Activated CD8-positive, alpha-beta memory T cell treated with anti-CD3 and anti-CD28 coated beads for 1 hour (primary cell): ENCODE measurements at places on chromosomes 13 and 19.

DNA sequence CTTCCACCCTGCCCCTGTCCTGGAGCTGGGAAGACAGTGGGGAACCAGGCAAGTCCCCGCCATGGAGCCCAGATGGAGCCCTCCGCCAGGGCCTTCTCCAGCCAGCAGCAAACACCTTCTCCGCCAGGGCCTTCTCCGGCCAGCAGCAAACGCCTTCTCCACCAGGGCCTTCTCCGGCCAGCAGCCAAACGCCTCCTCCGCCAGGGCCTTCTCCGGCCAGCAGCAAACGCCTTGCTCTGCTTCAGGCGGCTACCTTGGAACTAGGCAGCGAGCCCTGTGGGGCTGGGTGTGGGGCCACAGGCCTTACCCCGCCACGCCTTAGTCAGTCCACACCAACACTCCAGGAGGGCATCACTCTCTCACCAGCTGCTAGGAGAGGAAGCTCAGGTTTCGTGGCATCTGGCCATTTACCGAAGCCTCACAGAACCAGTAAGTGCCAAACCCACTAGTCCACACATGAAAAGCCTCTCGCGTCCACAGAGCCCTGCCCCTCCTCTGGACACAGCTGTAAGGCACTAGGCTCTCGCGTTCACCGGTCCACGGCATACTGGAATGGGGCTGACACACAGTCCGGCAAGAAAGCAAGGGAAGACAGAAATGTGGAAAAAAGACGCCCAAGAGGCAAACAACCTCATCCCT lies 41.0 kb downstream of the MLLT1 start:
- DNase-seq = no peak

- no peak for DNase-seq
Measured at GRCh38 chr19:932648-933552, 7.1 kb downstream of the ARID3A start.

- DNase-seq = no peak
Measured at GRCh38 chr13:27455331-27455855, 5.0 kb upstream of the MTIF3 start.

- DNase-seq = no peak
Measured at GRCh38 chr13:46605076-46605824, 52.3 kb downstream of the LRCH1 start.

DNA sequence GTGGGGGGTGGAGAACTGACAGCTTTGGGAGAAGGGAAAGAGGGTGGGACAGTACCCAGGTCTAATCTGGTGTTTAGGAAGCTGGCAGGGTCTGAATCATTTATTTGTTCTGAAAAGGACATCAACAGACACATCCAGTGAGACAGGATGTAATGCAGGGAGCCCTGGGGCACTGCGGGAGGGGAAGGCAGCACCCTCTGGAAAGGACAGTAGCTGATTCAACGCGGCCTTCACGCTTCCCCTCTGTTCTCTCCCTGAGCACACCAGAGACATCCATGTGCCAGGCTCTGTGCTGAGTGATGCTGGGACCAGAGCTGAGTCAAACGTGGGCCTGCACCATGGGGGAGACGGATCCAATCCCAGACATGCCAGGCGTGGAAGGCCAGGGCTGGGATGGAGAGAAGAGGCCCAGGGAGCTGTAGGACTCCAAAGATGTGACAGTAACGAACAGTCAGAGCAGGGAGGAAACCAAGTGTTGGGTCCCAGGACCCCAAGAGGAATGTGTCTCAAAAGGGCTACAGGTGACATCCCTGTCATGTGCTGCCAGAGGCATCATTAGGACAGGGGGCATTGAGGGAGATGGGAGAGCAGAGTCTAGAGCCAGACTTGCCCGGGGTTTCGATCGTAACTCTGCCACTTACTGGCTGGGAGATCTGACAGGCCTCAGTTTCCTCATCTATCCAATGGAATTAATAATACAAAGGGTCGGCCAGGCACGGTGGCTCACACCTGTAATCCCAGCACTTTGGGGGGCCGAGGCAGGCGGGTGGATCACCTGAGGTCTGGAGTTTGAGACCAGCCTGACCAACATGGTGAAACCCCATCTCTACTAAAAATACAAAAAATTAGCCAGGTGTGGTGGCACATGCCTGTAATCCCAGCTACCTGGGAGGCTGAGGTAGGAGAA lies 1.7 kb downstream of the ETFB start:
- no peak for DNase-seq

GRCh38 chr13:95098916-95099315 lies 202.3 kb downstream of the ABCC4 start:
- DNase-seq = no peak

DNA sequence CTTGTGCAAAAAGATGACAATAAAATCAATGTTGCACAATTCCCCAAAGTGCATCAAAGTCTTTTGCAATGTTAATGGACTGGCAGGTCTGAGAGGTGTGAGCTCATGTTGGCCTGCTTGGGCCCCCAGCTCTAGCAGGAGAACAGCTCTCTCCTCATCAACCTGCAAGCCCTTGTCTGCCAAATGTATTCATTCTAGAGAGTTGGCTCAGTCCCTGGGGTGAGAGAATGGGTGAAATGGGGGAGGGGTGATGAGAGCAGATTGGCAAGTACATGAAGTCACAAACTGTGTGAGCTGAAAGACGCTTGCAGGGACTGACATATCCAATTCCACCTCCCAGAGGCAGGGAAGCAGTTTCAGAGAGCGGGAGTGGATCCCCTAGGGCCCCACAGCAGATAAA lies 465.1 kb upstream of the ZNF507 start:
- DNase-seq = no peak

DNA sequence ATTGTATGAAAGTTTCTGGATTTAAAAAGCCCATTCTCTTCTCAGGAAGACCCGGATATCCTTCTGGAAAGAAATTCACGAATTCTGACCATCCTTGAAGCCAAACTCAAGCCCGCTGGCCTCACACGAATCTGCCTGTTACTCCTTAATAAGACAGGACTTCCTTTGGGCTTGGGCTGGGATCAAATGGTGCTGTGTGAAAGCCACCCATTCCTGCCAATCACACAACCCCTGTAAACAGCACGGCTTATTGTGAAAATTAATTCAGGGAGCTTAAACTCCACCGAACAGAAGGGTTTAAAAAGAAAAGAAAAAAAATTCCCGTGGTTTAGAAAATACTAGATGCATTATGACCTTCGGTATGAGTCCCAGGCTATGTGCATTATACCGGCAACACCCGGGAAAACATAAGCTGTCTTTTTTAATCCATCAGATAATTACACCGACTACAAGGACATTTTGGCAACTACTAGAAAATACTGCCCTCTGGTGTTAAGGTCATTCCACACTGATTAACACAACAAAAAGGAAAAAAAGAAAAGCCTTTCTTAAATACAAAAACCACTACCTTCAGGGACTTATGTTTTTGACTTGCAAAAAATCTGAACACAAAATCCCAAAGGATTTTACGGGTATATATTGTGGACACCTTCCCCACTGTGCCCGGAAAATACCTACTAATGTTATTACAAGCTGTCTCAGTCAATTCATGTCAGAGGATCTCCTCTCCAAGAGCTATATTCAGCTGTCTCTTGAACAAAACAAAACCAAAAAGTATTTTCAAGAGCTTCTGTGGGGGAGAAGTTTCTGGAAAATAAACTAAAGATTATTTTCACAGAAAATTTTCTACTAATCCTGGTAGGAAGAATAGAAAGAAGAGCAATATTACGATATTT lies 76.0 kb upstream of the LSM14A start:
- no peak for DNase-seq

GRCh38 chr19:40797963-40798682 lies 868 bp upstream of the EGLN2 start:
- DNase-seq = no peak

DNA sequence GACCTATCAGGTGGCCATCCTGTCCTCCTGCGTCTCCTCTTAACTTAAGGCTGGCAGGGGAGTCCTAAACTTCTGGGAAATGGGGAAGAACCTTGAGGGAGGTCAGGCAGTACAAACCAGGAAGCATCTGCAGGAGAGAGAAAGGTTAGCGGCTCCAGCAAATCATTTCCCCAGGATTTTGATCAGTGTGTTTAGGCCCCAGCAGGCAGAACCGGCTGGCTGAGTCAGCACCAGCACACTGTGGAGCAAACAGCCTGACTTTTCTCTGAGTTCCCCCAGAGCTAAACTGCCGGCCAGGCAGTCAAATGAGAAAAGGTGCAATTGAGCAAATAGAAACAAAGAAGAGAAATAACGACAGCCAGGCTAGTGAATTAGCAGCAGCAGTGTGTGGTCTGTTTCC lies 46.7 kb upstream of the MEDAG start:
- no peak for DNase-seq

DNA sequence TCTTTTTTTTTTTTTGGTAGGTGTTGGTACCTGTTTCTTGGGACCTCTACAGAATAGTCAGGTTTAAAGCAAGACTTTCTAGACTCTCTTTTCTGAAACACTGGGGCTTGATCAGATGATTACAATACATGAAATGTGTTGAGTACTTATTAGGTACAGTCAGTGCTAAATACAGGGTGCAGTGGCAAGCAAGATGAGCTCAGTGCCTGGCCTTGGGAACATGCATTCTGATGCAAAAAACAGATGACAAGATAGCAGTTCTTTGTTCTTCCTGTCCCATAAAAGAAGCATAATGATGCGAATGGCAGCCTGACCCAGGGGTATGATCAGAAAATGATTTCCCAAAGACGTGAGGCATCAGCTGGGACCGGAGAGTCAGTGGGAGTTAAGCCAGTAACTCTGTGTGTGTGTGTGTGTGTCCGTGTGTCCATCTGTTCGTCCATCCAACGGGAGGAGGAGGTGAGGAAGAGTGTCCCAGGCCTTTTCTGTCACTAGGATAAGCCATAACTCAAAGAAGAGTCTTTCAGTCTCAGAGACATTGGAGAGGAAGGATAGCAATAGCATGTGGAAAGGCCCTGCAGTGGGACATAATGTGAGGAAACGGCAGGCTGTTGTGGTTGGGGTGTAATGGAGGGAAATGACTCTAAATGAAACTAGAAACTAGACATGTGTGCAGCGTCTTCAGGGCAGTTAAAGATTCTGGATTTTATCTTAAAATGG lies 32.2 kb downstream of the SLAIN1 start:
- no peak for DNase-seq

- no peak for DNase-seq
Measured at GRCh38 chr19:57075801-57076492, 43.8 kb upstream of the USP29 start.

- no peak for DNase-seq
Measured at GRCh38 chr13:109314101-109314500, 472.3 kb downstream of the IRS2 start.

GRCh38 chr13:106515635-106516254 lies 19.7 kb downstream of the EFNB2 start:
- DNase-seq = no peak

GRCh38 chr13:80361883-80362327 lies 21.0 kb upstream of the SPRY2 start:
- no peak for DNase-seq

DNA sequence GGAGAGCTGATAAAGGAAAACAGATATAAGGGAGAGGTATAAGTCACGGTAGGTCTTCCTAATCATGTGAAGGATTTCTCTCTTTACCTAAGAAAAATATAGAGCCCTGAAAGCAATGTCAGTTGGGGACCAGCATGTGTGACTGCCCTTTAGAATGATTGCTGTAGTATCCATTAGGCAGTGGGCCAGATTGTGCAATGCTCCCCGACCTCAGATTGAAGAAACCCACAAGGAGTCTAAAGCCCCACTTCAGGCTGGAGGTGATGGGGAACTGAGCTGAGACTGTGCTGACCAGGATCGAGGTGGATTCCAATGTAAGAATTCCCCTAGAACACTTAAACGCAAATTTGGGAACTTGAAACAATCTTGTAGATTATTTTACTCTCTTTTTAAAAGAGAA lies 614.4 kb downstream of the LIG4 start:
- no peak for DNase-seq

GRCh38 chr13:112240076-112240475 lies 136.1 kb upstream of the SPACA7 start:
- no peak for DNase-seq

GRCh38 chr13:95703576-95703975 lies 26.6 kb downstream of the DNAJC3 start:
- DNase-seq = no peak

DNA sequence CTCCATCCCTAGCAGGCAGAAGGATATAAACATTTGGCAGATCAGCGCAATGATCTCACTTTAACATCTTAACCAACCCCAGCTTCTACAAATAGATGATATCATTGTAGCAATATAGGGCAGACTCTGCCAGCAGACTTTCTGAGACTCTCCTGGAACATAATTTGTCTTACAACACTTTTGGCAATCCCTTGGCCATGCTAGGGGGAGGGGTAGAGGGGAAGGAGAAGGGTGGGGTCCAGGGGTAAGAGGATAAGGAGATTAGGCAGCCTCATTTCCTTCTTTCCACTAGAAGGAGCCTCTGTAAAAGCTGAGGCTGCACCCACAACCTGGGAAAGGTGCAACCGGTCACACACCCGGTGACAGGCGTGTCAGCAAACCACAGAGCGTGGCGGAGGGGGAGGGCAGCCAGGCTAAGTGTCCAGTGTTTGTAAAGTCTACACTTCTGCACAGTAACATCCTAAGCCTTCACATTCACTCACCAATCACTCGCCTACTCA lies 8.7 kb upstream of the UBAC2 start:
- DNase-seq = no peak

- DNase-seq = no peak
Measured at GRCh38 chr13:67880916-67881315, 650.8 kb upstream of the PCDH9 start.

DNA sequence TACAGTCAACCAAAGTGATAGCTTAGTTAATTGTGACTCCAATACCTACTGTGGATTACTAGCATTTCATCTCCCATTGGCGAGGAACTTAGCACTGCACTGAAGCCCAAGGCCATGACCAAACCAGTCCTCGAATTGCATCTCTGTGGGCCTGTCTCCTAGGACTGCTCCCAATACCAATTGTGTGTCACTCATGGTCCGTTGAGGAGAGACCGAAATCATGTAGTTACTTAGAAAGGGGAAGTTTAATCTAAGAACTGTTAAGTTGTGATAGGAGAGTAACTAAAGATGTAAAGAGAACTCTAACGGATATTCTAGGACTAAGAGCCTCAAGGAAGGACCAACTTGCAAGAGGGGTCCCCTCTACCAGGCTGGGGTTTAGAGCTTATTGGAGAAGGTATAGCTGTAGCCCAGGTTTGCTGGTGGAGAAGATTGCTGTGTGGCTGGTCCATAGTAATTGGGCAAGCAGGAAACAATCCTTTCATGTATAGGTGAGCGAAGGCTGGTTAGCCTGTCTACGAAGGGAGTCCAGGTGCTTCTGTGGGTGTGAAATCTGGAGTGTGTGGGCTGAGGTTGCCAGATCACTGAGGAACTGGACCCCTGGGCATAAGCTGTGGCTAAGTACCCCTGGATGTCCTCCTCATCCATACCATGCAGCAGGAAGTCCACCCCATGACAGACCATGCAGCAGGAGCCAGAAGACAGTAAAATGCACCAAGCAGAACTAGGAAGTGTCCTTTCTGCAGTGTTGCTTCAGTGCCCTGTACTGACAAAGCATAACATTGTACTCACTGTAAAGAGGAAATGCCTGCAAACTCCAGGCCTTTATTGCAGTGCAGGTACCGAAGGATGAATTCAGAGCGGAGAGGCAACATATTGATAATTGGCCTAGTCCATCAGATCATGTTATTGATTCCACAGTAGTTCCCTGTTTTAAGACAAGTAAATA lies 30.8 kb downstream of the DNAJC3 start:
- DNase-seq = no peak
